ENCODE measurements at places on chromosomes 3 and 15.

GRCh38 chr3:69120879-69121464 is 1.4 kb downstream of the LMOD3 start:
- peak; percentile 84 for DNase-seq

DNA sequence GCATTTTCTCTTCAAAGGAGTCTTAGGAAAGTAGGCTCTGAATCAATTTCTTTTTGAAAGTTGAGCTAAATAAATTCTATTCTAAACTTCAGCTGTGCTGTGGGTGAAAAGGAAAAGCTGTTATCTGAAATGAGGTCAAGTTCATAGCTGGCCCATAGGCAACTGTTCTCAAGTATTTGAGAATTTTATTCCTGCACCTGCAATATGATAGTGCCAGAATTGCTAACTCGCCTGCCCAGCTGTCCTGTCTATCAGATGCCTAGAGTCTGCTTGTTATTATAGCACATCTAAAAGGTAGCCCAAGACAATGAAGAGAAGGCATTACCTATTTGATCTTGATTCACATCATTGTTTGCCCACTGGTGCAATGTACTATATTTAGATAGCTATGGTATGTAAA is 798.7 kb downstream of the DIPK2A start:
- DNase-seq = peak; percentile 71

- DNase-seq = no peak
Measured at GRCh38 chr3:190516416-190516815, 2.5 kb downstream of the IL1RAP start.

DNA sequence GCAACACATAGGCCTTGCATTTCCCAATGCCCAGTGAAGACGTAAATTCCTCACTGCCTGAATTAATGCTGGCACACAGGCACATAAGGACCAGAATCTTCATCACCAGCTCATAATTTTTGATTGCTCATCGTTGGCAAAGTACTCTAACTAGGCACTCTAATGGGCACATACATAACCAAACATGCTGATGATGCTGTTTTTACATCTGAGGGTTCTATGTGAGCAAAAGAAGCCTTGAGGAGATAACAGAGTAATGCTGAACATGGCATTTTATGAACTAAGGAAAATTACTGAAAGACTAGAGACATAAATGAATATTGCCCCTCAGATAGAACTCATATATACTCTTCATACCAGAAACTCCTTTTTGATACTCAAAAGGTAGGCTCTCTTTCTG is 387.4 kb downstream of the EPHA6 start:
- no peak for DNase-seq

DNA sequence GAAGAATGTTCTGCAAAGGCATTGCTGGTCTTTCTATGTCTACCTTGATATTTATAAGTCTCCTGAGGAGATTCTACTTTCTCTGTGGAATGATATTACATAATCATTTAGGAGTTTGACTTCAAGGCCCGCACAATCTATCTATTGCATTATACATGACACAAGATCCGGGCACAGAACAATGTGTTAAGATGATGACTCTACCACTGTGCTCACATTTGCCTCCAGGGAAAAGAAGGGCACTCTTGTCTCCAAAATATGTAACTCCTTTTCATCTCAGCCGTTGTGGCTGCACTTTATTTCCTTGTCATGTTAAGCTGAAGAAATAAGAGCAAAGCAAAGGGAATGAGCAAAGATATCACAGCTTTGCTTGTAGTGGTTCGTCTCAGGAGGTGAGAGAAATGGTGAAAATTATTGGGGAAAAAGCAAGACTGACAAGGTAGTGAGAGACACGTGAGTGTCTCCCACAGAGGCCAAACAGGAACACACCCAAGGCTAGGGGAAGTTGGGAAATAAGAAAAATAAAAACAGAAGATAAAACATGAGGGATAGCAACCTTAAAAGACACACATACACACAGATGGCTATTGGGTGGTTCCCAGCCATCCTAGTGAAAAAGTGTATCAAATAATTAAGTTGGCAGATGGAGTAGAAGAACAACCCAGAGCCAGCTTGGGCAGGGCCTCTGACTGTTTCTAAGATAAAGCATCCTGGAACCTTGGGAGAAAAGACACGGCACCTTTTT is 184.3 kb downstream of the P3H2 start:
- DNase-seq = no peak

DNA sequence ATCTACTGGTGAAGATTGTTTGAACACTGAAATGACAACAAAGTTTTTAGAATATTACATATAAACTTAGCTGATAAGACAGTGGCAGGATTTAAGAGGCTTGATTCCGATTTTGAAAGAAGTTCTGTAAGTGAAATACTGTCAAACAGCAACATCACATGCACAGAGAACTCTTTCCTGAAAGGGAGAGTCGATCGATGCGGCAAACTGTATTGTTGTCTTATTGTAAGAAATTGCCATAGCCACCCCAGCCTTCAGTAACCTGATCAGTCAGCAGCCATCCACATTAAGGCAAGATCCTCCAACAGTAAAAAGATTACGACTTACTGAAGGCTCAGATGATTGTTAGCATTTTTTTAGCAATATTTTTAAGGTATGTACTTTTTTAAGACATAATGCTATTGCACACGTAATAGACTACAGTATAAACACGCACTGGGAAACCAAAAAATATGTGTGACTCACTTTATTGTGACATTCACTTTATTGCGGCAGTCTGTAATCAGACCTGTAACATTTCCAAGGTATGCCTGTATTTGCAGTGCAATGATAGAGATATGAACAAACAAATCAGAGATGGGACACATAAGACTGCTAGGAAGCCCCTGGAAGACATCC is 225.6 kb upstream of the UBE2E1 start:
- no peak for DNase-seq

DNA sequence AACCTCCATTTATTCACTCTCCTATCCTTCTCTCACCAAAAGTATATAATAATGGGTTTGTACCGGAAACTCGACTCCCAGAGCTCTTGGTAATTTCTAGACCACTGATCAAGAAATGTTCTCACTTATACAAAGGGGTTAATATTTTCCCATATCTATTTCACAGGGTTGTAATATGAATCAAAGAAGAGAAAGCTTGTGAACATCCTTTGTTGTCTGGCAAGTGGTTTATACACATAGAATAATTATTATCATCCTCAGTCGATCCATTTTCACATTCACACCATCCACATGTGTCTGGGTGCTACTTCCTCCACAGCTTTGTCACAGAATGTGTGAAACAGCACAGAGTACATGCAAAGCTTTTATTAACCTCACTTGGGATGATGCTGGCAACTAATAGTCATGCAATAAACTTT is 29.9 kb upstream of the STT3B start:
- DNase-seq = no peak

DNA sequence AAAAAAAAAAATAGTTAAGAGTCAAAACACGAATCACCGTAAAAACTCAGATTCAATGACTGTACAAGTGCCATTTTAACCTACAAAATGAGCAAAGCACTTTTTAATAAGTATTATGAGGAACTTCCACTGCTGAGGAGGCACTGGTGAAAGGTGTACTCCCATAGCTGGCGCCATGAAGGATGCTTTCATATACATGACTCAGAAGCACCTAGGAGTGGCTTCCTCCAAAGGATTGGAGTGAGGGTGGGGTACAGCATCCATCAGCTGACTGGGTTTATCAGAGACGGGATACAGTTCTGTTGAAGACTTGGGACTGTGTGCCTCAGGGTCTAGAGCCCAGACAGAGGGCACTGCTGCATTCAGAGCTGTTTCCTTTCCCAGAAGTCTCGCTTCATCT is 60.9 kb upstream of the MEX3B start:
- no peak for DNase-seq

- DNase-seq = no peak
Measured at GRCh38 chr3:30982416-30983075, 88.1 kb upstream of the GADL1 start.

DNA sequence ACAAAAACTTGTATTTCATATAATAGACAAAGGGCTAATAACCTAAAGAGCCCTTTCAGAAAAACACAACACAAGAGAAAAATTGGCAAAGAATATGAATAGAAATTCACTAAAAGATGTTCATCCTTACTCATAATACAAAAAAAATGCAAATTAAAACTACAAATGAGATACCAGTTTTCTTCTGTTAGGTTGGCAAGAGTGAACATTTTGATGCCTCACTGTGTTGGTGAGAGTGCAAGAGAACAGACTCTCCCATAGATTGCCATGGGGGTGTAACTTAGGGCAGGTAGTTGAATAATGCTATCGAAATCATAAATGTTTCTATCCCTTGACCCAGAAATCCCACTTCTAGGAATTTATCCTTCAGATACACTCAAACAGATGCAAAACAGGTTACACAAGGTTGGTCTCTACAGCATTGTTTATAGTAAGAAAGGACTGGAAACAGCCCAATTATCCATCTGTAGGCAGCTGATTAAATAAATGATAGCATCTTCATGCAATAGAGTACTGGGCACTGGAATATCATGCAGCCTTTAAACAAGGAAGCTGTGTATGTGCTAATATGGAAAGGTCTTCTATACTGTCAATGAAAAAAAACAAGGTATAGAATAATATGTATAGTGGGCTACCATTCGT is 146.3 kb downstream of the TLE3 start:
- DNase-seq = no peak

DNA sequence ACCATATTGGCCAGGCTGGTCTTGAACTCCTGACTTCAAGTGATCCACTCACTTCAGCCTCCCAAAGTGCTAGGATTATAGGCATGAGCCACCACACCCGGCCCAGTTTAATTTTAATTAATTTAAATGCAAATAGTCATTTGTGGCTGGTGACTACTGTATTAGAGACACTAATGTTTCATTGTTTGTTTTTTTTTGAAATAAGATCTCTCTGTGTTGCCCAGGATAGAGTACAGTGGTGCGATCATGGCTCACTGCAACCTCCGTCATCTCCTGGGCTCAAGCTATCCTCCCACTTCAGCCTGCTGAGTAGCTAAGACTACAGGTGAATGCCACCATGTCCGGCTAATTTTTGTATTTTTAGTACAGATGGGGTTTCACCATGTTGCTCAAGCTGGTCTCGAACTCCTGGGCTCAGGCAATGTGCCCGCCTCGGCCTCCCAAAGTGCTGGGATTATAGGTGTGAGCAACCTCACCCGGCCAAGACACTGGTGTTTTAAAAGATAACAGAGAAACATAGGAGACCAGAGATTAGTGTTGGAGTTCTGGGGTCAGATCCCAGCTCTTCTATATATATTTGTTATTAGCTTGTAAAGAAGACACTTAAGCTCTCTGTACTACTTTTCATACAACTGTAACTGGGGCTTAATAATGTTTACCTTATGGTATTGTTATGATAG is 34.5 kb upstream of the RAB11A start:
- no peak for DNase-seq

GRCh38 chr3:71873093-71873611 is 88.2 kb upstream of the PROK2 start:
- no peak for DNase-seq

DNA sequence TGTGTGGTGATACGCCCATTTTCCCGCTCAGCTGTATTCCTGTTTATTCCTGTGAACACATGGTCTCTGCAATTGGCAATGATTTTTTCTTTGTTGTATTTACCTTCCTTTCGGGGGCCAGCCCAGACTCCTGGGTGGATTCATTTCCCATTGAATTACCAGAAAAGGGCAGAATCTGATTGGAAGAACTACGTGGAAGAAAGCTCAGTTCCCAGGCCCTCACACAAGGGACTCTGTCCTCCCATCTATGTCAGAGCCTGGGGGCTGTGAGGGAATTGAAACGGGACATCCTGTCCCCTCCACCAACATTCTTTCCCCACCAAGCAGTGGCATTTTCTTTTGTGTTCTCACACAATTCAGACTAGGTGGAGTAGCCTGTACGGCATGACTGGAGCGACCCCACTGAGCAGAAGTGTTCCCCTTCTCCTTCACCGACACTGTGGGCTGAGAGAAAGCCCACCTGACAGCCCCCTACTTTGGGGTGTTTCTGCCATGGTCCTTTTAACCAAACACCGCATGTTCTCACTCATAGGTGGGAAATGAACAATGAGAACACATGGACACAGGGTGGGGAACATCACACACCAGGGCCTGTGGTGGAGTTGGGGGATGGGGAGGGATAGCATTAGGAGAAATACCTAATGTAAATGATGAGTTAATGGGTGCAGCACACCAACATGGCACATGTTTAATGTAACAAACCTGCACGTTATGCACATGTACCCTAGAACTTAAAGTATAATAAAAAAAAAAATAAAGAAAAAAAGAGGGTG is 32.1 kb upstream of the RFTN1 start:
- DNase-seq = no peak

DNA sequence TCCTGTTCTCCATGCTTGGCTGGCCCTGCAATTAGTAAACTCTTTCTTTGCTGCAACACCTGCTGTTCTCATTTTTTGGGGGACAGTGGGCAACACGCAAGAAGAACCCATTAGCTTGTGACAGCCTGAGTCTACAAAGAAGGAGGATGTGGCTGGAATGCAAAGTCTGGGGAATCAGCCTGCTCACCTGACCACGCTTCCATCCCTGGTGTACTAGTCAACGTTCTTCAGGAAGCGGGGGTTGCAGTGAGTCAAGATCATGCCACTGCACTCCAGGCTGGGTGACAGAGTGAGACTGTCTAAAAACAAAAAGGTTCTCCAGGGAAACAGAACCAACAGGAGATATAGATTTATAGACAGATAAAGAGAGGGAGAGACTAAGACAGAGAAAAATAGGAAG is 27.7 kb upstream of the KBTBD12 start:
- no peak for DNase-seq

- peak; percentile 50 for DNase-seq
Measured at GRCh38 chr3:46895204-46895660, 17.7 kb downstream of the PTH1R start.

DNA sequence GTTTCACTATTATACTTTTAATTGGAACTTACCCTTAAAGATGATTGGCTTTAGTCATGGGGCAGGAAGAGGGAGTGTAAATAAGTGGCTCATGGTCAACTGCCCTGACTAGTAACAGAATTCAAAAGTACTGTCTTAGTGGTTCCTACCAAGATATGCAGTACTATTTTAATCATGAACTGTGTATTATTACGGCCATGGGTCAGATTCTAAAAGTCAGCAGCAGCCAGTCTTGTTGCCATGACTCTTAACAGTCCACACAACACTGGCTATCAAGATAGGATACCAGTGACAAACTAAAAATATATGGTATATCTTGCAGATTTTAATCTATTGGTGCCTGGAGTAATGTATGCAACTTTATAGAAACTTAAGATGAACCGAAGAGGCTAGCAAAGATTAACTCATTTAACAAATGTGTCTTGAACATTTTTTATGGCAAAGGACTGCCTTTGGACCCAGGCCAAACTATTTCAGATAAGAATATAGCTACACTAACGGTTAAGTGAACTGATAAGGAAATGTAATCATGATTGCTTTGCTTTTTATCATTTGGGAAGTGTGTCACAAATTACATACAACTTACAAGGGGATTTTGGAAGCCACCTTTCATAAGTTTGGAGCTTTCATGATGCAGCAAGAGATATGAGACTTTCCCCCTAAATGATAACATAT is 163.7 kb downstream of the TCF12 start:
- DNase-seq = no peak
